ENCODE measurements at places on chromosomes 5 and 9.

DNA sequence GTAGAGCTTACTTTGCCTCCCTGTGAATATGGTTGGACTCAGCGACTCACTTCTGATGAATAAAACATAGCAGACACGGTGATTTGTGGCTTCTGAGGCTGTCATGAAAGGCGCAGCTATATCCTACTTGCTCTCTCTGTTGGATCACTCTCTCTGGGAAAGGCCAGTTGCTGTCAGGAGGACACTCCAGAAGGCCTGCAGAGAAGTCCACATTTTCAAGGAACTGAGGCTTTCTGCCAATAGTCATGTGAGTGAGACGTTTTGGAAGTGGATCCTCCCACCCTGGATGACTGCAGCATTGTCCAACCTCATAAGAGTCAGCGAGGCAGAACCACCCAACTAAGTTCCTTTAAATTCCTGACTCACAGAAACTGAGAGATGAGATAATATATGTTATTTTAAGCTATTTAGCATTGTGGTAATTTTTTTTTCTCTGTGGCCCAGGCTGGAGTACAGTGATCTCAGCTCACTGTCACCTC lies 156.0 kb upstream of the MAST4 start:
- DNase-seq: no peak

DNA sequence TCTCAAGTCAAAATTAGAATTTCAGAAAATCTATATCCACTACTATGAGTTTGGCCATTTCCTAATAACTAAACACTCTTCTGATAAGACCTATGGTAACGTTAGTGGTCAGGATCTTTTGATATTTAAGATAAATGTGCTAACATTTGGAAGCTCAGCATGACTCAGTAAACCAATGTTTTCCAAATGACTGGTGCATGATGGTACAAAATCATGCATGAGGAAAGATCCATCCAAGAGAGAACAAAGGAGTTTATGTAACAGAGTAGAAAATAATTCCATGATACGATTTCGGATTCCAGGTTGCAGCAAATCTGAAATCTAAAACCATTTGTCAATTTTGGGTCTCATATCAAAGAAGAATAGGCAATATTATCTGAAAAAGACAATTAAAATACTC lies 279.2 kb downstream of the NSG2 start:
- no peak for DNase-seq

GRCh38 chr9:20242510-20243189 lies 379.6 kb downstream of the MLLT3 start:
- no peak for DNase-seq

- no peak for DNase-seq
These were observed 354.2 kb downstream of the MRPS30 start for GRCh38 chr5:45162974-45163373.

- DNase-seq: no peak
These were observed 186.8 kb downstream of the SEMA5A start for GRCh38 chr5:9358961-9359685.

- no peak for DNase-seq
These were observed 129.0 kb downstream of the PIK3R1 start for GRCh38 chr5:68344447-68345111.

DNA sequence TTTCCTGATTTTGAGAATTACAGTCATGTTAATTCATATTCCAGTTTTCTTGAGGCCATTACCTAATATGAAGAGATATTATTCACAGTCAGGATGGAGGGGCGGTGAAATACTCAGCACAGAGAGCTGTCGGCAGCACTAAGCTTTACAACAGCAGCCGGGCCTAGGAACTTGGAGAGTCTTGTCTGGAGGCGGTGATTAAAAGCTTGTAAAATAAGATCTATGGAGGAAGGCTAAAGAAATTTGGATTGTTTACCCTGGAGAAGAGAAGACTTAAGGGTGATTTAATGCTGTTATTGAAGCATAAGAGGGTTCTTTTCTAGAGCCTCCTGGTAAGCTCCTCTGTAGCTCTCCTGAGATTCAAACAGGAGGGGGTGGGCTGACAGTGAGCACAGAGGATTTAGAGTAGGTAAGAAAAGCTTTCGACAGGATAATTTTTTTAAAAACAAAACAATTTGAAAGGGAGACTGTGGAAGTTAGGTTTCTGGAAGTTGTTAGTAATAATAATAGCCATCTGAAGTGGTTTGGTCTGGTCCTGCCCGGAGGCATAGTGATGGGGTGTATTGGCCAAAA lies 406.3 kb upstream of the ADAMTSL1 start:
- DNase-seq: no peak

DNA sequence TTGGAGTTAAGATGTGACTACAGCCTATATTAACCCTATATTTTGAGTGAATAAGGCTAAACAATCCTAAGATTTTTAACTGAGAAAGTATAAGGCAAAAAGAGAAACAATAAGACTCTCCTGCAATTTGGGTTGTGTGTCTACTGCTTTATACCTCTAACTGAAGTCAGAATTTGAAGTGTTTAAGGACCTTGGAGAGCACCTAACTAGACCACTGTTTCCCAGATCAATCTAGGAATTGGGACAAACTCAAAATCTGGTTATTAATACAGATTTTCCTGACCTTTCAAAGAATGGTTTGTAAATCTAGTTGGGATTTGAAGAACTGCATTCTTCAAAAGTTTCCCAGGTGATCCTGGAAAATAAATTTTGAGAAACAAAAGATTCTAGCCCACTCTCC lies 42.1 kb downstream of the GABRA1 start:
- DNase-seq: no peak

GRCh38 chr5:39891376-39891775 lies 466.6 kb upstream of the DAB2 start:
- no peak for DNase-seq

DNA sequence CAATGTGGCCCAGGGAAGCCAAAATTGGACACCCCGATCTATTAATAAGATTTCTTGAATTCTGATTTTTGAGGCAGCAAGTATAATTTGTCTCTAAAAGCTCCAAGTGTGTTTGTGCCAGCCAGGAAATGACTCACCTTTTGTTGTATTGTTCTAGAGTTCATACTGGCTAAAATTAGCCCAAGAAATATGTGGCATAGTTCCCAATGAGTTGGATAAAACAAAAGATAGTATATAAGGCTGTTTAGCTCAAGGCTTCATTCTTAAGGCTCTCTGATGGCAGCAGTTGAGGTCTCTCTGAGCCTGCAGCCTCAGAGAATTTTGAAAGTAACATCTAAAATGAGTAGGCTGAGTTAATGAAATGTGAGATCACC lies 21.6 kb downstream of the HMGXB3 start:
- DNase-seq: no peak

DNA sequence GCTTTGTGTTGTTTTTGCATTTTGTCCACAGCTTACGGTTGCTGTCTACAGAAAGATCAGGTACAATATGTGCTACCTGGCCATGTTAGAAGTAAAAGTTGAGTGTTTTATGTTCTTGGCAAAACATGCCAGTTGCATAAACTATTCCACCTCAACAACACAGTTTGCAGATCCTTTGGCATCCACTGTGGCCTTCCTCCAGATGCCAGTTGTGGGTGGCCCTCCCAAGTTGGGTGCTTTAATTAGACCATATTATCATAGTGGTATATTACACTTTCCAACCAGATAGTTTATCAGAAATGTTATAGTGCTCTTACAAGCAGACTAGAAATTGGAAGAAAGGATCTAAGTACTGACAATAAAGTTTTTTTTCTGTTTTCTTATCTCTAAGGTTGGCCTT lies 386.9 kb upstream of the KCNN2 start:
- DNase-seq: no peak

DNA sequence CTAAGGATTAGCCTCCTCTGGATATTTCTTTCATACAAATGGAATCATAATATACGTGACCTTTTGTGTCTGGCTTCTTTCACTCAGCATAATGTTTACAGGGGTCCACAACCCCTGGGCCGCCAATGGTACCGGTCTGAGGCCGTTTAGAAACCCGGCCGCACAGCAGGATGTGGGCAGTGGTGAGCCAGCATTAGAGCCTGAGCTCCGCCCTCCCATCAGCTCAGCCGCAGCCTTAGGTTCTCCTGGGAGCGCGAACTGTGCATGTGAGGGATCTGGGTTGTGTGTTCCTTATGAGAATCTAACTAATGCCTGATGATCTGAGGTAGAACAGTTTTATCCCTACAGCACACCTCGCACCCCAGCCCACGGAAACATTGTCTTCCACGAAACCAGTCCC lies 229.7 kb downstream of the ICE1 start:
- DNase-seq: no peak

DNA sequence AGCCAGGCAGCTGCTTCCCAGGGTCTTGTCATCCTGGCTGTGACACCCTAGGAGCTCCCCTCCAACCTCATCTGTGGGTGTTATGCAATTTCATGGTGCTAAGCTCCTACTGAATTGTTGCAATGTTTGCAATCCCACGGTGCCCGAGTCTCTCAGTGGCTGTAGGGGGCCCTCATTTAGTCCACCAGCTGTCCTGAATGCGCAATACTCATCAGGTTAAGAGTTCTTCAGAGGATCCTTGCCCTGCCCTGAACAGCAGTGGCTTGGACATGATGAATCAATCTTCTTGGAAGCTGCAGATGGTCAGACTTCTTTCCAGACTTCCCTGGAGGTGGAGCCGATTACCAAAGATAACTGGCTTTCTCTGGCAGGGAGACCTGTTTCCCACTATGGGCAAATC lies 584.1 kb downstream of the CCDC171 start:
- no peak for DNase-seq

DNA sequence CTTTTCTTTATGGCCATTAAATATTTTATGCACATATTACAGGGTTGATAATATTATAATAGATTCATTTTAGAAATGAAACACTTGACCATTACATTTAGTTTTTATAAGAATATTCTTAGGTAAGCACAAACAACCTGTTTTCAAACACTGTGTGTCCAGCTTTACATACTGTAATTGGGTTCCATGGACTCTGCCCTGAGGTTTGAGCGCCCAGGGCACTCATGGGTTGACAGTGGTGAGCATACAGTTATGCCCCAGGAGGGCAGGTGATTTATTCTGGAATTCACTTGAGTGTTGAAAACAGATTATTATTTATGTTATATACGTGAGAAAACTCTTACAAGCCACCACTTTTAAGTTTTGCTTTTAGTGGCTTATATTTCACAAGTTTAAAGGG lies 33.7 kb downstream of the TRIO start:
- DNase-seq: no peak

All from activated T-cell treated with anti-CD3 and anti-CD28 coated beads, Interleukin-2, amount 50 U/mL, for 1 hour (primary cell).